ENCODE measurements at places on chromosomes 3 and 15. TPM values are rescaled to one million over a fixed set of nuclear protein-coding genes. Genes with fewer than 3 reads are reported as not detected.

ARPP21 gene
- 0.42 TPM for total RNA-seq

CTXND1 gene
- total RNA-seq: 0.12 TPM

MCTP2 gene
- total RNA-seq: 88.3 TPM

RBP2 gene
- total RNA-seq: 3.1 TPM

DMXL2 gene
- 33.4 TPM for total RNA-seq

ADGRG7 gene
- total RNA-seq: 13.4 TPM

RAMAC gene
- 22.8 TPM for total RNA-seq

IMPG2 gene
- total RNA-seq: not detected

CCDC33 gene
- total RNA-seq: 0.21 TPM

DOCK3 gene
- total RNA-seq: 0.02 TPM

TRIM42 gene
- total RNA-seq: not detected

FBXL22 gene
- 4.4 TPM for total RNA-seq

ANKUB1 gene
- not detected for total RNA-seq

IQGAP1 gene
- total RNA-seq: 210 TPM

MRPS25 gene
- 53.3 TPM for total RNA-seq

KNG1 gene
- 1.0 TPM for total RNA-seq

P3H2 gene
- total RNA-seq: 22.2 TPM

ZIC4 gene
- total RNA-seq: not detected

CELF6 gene
- 0.93 TPM for total RNA-seq

RTP1 gene
- not detected for total RNA-seq

CTXN2 gene
- 0.07 TPM for total RNA-seq

LRRK1 gene
- 29.6 TPM for total RNA-seq

IL17RD gene
- total RNA-seq: 2.0 TPM

DPH6 gene
- 15.3 TPM for total RNA-seq

VWA5B2 gene
- 2.3 TPM for total RNA-seq

GP9 gene
- total RNA-seq: 0.37 TPM

GOLGA6L4 gene
- 2.5 TPM for total RNA-seq

CAMK2N2 gene
- total RNA-seq: 0.19 TPM

GHSR gene
- total RNA-seq: not detected

MED12L gene
- total RNA-seq: 0.32 TPM

ERICH6 gene
- total RNA-seq: not detected

LMAN1L gene
- total RNA-seq: not detected

C15orf39 gene
- total RNA-seq: 27.3 TPM

MGA gene
- total RNA-seq: 25.8 TPM

PAQR5 gene
- total RNA-seq: 36.3 TPM

SAMD7 gene
- total RNA-seq: not detected

Measured in colonic mucosa (tissue), 4 donors.